ENCODE measurements at places on chromosomes 11 and 22. TPM values are rescaled to one million over a fixed set of nuclear protein-coding genes. Genes with fewer than 3 reads are reported as not detected.
A peak's percentile ranks its signal among the peaks of the same experiment; 100 is the strongest.

DNA sequence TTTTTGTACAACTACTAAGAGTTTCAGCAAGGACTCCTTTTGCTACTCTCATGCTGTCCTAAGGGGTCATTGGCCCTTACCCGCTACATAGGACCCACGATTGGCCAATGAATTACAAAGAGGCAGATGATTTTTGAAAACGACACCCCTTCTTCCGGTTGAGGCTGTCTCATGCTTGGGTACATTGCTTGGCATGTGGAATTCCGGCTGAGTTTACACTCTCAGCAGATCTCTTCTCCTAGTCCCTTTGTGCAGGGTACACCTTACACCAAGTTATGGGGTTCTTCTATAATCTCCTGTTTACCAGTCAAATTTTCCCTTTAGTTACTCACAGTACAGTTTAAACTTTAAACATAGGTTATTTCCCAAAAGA lies 52.1 kb downstream of the SLC17A6 start:
- no peak for DNase-seq

- DNase-seq: peak; percentile 97
Measured at GRCh38 chr22:50531546-50531961, 1.7 kb upstream of the TYMP start.

- no peak for DNase-seq
Measured at GRCh38 chr11:19561011-19561410, 151.6 kb upstream of the NAV2 start.

GRCh38 chr11:93737904-93738612 lies 3.2 kb downstream of the TAF1D start:
- DNase-seq: no peak

DNA sequence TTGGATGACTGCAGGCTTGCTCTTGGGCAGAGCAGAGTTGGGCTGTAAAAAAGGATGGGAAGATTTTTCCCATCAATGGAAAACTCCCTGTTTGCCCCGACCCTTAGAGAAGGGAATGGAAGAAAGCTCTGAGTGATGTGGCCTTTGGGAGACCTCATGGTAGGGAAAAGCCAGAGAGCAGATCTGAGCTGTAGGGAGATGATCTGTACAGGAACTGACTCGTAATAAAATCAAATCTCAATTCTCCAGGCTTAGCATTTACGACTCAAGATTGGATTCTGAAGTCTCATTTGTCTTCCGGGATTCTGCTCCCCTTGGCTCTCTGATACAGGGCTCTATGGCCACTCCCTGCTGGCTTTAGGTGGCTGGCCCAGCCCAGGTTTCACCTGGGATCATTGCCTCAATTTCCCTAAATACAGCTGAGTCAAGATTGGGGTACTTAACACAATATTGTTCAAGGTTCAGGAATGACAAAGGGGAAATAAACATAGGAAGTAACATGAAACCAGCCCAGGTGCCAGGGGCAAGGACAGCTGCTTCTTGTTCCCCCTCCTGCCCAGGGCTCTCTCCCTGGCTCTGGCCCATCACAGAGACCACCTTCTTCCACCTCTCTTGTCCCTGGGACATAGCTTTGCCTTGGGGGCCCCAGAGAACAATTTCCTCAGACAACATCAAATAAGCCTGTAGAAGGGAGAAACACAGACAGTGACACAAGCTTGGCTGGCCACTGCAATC lies 38.4 kb upstream of the THY1 start:
- no peak for DNase-seq

DNA sequence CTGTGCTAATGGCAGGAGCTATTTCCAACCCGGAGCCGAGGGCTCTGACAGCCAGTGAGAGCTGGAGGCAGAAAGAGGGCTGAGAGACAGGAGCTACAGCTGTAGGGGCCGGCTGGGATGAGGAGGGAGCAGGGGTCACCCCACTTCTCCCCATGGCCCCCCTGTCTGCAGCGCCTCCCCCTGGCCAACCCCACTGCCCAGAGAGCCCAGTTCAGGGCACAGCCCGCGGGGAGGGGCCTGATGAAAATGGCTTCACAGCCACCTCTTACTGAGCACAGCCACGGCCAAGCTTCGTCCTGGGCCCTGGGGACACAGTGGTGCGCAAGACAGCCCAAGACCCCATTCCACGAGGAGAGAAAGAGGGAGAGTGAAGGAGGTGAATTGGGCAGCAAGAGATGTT lies 27.9 kb downstream of the RPL3 start:
- no peak for DNase-seq

The OR56A1 gene
- total RNA-seq: not detected

Data from upper lobe of left lung (tissue), 6 donors.